NCI-H69 (cell line): ENCODE measurements at places on chromosomes 5 and 9.

GRCh38 chr9:79021084-79021483, 550.7 kb upstream of the TLE4 start:
- DNase-seq, result no peak

GRCh38 chr5:114206640-114207039, 155.2 kb upstream of the KCNN2 start:
- DNase-seq, result no peak

GRCh38 chr9:15206903-15207696, 99.9 kb downstream of the TTC39B start:
- DNase-seq, result no peak

DNA sequence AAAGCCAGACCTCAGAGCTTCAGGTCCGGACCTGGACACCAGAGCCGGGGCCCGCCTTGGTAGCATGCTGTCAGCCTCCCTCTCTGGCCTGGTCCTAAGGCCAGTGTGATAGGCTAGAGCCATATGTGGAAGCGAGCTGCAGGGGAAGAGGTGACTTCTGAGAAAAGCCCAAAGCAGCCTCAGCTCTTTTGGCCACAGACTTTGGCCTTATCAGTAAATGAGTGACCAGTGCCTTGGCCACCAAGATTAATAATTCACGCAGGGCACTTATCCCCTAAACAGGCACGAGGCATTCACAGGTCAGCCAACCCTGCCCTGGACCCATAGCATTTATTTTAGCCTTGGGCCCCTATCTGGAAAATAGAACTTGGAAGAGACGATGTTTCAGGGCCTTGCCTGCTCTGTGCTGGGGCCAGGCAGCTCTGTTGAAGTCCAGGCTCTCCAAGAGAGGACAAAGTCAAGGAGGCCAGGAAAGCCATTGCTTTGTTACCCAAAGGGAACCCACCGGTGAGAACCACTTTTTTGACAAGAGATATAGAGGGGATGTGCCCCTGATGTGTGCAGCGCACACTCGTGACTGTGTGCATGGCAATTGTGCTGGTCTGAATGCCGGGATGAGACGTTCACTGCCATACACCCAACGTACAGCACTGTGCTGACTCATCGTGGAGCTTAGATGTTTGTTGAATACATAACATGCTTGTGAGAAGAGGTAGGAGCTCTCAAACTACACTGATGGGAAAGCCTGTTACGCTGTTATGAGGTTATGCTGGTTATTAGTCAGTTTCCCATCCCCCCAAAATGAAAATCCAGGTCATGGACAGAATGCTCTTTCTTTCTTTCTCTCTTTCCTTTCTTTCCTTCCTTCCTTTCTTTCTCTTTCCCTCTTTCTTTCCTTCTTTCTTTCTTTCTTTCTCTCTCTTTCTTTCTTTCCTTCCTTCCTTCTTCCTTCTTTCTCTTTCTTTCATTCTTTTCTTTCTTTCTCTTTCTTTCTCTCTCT, 5.0 kb upstream of the SLC34A1 start:
- DNase-seq, result no peak

DNA sequence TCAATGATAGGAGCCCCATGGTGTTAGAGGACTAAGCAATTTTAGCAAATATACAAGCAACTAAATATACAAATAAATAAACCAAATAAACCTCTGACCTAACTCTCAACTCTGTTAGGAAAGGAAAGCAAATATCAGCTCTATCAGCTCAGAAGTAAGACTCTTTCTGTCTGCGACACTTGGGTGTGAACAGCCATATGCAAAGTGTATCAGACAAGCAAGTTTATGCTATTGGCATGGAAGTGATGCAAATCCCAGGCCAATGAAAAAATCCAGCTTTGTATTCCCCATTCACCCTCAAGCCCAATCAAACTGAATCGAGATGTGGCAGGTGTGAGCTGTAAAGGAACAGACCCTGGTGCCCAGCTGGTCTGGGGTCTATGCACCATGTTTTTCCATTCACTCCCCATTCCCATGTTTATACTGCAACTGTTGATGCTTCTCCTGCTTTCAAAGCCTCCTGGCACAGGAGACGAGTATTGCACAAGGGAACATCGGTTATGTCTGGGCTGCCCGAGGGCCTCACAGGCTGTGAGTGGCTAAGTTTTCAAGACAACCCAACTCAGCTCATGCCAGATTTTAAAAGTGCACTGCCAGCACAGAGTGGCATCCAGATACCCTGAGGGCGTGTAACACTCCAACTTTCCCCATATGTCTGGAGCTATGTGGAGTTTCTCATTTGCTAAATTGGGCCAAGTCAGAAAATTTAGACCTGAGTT, 73.1 kb downstream of the FEM1C start:
- peak; percentile 20 for DNase-seq

DNA sequence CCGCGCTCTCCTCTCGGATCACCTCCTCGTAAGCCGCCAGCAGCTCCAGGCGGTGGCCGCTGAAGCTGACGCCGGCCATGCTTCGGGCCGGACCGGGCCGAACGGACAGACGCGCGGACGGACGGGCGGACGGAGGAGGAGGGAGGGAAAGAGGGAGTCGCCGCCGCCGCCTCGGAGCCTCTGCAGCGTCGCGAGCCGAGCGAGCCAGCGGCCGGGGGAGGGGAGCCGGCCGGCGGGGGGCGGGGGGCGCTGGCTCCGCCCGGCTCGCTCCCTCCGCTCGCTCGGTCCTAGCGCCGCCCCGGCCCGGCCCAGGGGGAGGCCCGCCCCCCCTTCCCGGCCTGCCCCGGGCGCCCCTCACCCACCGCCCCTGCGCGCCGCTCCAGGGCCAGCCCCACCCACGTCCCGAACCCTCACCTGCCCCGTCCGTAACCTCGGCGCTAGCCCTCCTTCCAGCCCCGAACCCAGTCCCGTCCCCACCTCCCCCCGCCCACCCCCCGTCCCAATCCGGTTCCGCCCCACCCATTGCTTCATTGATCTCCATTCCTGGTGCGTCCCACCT, at the start of gene DBN1:
Gene DBN1 (minus strand): TSS at position 192 of the 559 bp plus-strand sequence. CDS start 113 bp downstream, at position 79.
- DNase-seq, result peak; percentile 86

GRCh38 chr9:761176-761792, 80.2 kb upstream of the DMRT1 start:
- no peak for DNase-seq

GRCh38 chr9:89448821-89449220, 49.1 kb downstream of the SEMA4D start:
- no peak for DNase-seq

- DNase-seq, result no peak
Observed at GRCh38 chr5:65800775-65801174, 78.8 kb downstream of the NLN start.

DNA sequence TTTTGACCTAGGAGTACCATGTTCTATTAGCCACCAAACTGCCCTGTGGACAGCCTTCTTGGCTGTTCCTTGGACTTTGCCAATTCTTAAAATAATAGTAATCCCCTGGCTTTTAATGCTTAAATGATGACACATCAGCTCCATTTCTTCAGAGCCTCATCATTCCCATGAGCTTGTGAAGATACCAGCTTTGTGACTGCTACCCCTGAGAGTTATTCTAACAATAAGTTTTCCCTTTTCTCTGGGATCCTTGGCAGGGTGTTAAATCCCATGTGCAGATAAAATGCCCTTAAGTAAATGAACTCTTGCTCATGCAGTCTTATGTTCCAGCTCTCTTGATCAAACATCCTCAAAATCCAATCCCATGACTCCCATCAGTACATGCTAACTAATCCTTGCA, 415.3 kb downstream of the CETN3 start:
- no peak for DNase-seq

GRCh38 chr5:107893642-107894041, 222.9 kb upstream of the EFNA5 start:
- DNase-seq, result peak; percentile 73

- DNase-seq, result no peak
Observed at GRCh38 chr5:978693-979092, 29.9 kb upstream of the NKD2 start.

DNA sequence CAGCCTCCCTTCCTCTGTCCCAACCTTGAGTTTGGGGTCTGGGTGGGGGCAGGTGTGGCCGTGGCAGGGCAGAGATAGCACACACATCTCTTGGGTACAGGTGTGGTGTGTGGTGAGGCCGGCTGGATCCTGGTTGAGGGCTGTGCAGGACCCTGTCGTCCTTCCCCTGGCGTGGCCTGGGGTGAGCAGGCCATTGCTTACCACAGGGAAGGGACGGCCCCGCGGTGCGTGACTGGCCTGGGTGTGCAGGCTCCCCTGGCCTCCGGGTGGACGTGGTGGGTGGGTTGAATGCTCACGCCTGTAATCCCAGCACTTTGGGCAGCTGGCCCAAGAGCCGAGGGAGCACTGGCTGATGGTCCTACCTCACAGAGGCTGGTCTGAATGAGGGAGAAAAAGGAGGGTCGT, 1.2 kb downstream of the ARRDC1 start:
- no peak for DNase-seq

DNA sequence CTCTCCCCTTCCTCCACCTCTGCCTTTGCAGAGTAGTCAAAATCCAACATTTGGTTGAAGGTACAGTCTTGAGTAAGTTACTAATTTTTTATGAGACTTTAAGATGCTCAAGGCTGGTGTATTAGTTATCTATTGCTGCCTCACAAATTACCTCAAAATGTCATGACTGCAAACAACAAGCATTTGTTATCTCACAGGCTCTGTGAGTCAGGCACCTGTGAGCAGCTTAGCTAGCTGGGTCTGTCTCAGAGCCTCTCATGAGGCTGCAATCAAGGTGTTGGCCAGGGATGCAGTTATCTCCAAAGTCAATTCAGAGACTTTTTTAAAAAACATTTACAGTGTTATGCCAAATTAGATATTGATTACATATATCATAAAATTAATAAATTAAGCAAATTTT, 371.3 kb upstream of the RGMB start:
- DNase-seq, result peak; percentile 13

- DNase-seq, result no peak
Observed at GRCh38 chr9:89359751-89360261, 41.5 kb downstream of the SECISBP2 start.

DNA sequence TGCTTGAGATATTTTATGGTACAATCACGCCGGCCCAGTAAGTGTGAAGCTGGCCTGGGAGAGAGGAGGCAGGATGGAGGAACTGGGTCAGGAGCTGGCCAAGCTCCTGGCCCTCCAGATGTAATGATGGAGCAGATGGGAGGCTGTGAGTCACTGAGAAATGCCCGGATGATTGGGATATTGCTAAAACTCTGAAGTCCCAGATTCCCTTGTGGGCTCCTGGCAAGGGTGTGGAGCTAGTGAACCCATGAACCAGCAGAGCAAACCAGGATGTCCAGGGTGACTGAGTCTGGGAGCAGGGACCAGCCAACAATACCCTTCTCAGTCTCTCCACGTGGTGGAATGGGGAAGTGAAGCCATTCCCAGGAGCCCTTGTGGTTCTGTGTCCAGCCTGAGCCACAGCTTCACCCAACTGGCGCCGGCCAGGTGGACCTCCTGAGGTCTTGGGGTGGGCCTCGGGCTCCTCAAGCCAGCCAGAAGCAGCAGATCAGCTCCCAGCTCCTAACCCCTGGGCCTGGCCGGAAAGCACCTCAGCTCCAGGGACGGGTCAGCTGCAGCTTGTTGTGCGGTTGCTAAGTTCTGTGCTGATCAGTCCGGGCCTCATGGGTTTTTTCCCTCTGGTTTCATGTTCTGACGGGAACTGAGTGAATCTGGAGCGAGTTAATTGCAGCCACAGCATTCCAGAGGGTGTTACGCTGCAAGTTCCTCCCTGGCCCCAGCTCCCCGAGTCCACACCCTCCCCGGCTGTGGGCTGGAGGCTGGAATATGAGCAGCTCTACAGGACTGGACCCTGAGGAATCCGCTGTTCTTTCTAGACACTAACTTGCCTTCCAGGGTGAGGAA, 37.6 kb downstream of the DUSP1 start:
- DNase-seq, result no peak

DNA sequence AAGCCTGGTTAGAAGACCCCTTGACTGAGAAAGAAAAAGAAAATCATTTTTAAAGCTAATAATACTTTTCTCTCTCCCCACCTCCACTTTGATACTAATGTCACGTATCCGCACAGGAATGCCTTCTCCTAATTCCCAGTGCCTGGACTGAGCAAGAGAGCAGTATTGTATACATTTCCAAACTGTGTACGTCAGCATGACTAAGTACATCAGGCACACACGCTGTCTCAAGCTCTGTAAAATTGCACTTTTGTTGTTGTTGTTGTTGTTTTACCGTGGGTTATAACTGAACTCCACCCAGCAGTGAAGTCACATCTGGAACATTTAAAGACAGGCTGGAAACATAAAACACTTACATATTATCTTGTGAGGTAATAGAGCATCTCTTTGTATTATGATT, 407.6 kb downstream of the DNAH5 start:
- no peak for DNase-seq

GRCh38 chr5:33439905-33440481, 772 bp upstream of the TARS1 start:
- DNase-seq, result peak; percentile 64

DNA sequence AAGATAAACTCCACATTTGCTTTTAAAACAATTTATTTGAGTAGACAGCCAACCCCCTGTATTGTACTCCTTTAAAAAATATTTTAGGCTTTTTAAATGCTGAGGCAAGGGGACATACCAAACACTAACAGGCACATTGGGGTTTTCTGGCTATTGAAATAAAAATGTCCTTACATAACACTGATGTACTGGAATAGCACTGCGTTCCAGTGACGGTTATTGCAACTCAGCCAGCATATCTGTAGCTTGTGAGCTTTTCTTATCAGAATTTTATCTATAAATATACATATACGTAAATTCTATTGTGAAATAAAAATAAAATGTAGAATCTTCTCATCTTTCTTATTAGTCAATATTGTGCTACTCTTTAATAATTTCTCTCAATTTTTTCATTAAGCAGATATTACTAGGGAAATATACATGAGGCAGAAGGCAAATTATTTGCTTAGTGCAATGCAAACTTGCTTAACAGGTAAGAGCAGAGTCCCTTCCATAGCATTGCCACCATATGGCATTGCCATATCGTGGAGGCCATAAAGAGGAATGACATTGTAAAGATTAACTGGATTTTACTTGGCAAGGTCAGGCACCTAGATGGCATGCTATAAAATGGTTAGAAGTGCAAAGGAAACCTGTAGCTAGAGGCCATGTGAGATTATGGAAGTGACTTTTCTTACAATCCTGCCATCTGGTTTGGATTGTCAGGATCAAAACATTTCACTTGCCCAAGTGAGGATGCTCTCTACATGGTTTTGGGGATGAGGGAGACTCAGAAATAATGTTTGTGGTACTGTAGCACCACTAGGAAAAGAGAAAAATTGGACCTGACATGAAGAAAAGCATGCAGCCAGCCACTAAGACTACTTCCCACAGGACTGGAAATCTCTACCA, 94.8 kb upstream of the CDKN2B start:
- DNase-seq, result peak; percentile 62

- DNase-seq, result no peak
Observed at GRCh38 chr5:151351671-151352070, 4.3 kb upstream of the SLC36A2 start.

- no peak for DNase-seq
Observed at GRCh38 chr5:41519801-41520200, 9.4 kb upstream of the PLCXD3 start.

GRCh38 chr9:801399-802071, 40.0 kb upstream of the DMRT1 start:
- no peak for DNase-seq

- DNase-seq, result peak; percentile 67
Observed at GRCh38 chr5:134245101-134245604, 19.3 kb upstream of the PPP2CA start.

GRCh38 chr5:181044662-181045305, 4.7 kb downstream of the BTNL9 start:
- DNase-seq, result no peak

- DNase-seq, result no peak
Observed at GRCh38 chr5:112203229-112203628, 215.8 kb downstream of the EPB41L4A start.
